ENCODE measurements at places on chromosomes 7 and 10.

- no peak for DNase-seq
Observed at GRCh38 chr7:100886936-100887515, 2.5 kb downstream of the UFSP1 start.

DNA sequence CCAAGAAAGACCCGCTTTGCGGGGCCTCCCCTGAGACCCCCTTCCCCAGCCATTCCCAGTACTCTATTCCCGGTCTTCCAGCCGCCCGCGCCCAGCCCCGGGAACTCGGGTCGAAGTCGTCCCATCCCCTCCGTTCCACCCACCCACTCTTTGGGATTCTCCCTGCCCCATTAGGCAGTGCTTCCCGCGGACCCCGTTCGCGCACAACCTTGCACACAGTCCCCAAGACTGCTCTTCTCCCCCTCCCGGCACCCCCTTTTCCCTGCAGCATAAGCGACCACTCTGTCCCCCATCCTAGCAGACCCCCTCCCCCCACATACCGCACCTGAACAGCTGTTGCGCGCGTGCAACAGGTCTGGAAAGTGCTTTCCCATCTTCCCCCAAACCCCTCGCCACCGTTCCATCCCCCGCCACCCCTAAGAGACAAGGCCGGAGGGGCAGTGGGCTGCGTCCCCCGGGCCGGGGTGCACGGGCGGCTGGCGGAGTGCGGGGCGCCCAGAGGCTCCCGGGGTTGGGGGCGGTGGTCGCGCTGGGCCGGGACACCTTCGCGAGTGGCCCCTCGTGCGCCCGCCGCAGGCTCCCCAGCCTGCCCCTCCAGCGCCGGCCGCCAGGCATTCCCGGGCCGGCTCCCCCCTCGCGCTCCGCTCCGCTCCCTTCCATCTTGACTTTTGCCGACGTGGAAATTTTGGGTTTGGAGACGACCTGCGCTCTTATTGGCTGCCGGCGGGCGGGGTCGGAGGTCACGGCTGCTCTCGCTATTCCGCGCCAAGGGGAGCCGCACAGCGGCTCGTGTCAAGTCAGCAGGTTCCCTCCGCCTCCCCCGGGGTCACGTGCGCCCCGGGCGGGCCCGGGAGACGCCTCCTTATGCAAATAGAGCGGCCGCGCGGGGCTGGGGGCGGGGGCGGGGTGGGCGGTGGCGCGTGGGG lies 201.2 kb upstream of the NFE2L3 start:
- peak; percentile 88 for DNase-seq

GRCh38 chr10:70542565-70542938 lies 60.0 kb downstream of the PRF1 start:
- DNase-seq: no peak

- no peak for DNase-seq
Observed at GRCh38 chr10:10792681-10793080, 225.0 kb upstream of the CELF2 start.

GRCh38 chr7:122803323-122803722 lies 82.9 kb downstream of the CADPS2 start:
- DNase-seq: no peak

- DNase-seq: no peak
Observed at GRCh38 chr10:7338469-7338868, 72.4 kb downstream of the SFMBT2 start.

DNA sequence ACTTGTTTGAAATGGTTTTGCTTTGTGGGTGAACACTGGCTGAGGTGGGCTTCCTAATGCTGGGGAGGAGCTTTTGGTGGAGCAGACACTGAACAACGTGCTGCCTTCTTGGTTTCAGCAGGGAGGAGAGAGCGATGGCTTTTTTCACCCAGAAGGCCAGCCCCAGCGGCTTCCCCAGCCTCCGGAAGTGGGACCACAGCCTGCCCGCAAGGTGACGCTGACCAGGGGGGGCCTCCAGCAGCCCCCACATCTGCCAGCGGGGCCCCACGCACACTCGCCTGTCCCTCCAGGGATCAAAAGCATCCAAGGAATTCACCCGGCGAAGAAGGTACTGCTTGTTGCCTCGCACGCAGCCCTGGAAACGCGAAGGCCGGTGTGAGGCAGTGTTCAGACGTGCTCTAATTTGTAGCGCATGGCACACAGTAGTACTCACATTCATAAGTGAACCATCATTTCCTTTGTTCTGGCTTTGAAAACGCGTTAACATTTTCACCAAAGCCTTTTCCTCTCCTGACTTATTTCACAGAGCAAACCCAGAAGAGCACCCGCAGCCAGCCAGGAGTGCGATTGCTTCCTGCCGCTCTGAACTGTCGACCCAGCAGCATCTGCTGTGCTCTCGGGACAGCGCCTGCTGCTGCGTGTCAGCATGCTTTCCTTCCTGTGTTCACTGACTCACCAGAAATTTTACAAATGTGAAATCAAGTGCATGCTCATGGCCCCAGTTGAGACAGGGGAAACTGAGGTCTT lies 48.4 kb downstream of the SHH start:
- DNase-seq: no peak

Measured in HL-60 (cell line).